HepG2 (cell line): ENCODE measurements at places on chromosomes 2 and 18. TPM values are rescaled to one million over a fixed set of nuclear protein-coding genes. Genes with fewer than 3 reads are reported as not detected.

GRCh38 chr2:143279672-143280071 lies 150.5 kb downstream of the ARHGAP15 start:
- H3K27ac ChIP-seq = no peak overlapping the region
- H3K36me3 ChIP-seq = no peaks in the 10 kb centered on the region
- H3K27me3 ChIP-seq = no peaks in the 10 kb centered on the region
- DNase-seq = no peak
- no peak overlapping the region for H3K4me3 ChIP-seq

- H3K36me3 ChIP-seq = no peaks in the 10 kb centered on the region
- H3K27me3 ChIP-seq = no peaks in the 10 kb centered on the region
- no peak overlapping the region for H3K4me3 ChIP-seq
- DNase-seq = no peak
Observed at GRCh38 chr2:150256736-150257135, 230.7 kb downstream of the RND3 start.

DNA sequence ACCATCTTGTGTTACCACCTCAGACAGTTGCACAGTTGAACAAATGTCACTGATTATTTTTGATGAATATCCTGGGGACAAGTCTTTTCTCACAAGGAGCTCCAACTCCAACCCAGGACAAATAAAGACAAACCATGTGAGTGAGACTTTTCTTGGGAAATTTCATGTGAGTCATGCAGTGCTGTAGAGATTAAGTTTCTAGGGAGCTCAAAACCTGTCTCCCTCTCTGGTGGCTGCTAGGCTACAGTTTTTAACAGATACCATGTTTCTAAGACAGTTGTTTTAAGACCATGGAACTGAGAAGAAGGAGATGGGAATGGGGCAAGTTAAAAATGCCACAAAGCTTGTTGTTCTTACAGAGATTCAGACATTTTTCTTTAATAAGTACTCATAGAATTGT lies 255.5 kb downstream of the RIT2 start:
- H3K36me3 ChIP-seq = no peaks in the 10 kb centered on the region
- DNase-seq = no peak
- H3K4me3 ChIP-seq = no peak overlapping the region
- no peaks in the 10 kb centered on the region for H3K27me3 ChIP-seq
- no peak overlapping the region for H3K27ac ChIP-seq

- H3K36me3 ChIP-seq = peaks cover 1% of the 10 kb centered on the region; the same call in 1 of the 2 replicates
- H3K27me3 ChIP-seq = no peaks in the 10 kb centered on the region
- no peak overlapping the region for H3K4me3 ChIP-seq
Observed at GRCh38 chr2:20023688-20024087, 11.2 kb upstream of the MATN3 start.

BABAM2 gene
- total RNA-seq = 24.9 and 34.8 TPM in 2 replicates
